ENCODE measurements at places on chromosomes 7 and 10.
A peak's percentile ranks its signal among the peaks of the same experiment; 100 is the strongest.

DNA sequence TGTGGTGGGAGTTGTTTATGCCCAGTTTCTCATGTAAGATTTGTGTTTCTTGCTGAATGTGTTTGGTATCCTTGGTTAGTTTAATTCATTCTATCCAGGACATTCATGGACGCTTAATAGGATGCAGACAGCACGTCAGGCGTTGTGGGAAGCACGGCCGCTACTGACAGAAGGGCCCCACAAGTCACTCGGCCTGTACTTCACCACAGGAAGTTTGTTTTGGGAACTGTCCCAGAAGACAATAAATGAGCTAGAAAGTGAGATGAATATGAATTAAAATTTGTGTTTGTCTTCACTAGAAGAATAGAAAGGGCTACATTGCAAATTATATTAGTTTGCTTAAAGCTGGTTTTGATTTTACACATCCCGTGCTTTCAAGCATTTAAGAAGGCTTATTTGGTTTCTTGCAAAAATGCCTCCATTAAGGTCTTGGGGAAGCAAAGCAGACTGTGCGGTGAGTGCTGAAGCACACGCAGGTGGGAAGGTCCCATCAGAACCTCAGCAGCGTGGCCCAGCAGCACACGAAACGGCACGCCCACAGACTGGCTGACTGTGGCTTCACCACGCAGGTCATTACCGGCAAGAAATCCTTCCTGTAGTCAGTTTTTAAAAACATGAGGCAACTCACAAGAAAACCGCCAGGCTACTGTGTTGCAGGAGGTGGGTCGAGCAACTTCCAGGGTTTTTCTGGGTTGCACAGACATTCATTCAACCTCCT, 74.1 kb downstream of the VIPR2 start:
- H3K36me3 ChIP-seq, result no peaks in the 10 kb centered on the region
- H3K27me3 ChIP-seq, result no peaks in the 10 kb centered on the region
- H3K4me1 ChIP-seq, result no peaks in the 10 kb centered on the region
- no peak for DNase-seq
- H3K4me3 ChIP-seq, result no peak overlapping the region

- no peak overlapping the region for H3K27ac ChIP-seq
- no peak overlapping the region for H3K4me3 ChIP-seq
- no peaks in the 10 kb centered on the region for H3K4me1 ChIP-seq
- H3K36me3 ChIP-seq, result no peaks in the 10 kb centered on the region
Measured at GRCh38 chr10:65602182-65602865, 1323.5 kb upstream of the LRRTM3 start.

- H3K4me3 ChIP-seq, result no peak overlapping the region
- peak; percentile 91 for DNase-seq
- no peaks in the 10 kb centered on the region for H3K36me3 ChIP-seq
- H3K27ac ChIP-seq, result no peak overlapping the region
Measured at GRCh38 chr7:22488643-22489462, 11.1 kb downstream of the STEAP1B start.

DNA sequence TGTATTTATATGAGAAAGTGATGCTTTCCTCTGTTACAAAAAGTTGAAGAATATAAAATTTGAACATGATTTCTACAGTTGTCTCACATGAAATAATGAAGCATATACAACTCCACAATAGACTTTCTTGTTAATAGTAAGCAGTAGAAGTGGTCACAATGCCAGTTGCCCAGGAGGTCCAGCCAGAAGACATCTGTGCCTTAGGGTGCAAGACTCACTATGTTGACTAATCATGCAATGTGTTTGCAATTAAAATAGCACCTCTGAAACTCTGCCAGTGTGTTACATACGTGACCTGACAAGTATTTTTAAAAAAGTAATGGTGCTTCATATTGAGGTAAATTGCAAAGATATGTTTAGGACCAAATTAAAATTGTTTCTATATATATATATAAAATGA, 547.2 kb downstream of the ETV1 start:
- H3K4me1 ChIP-seq, result no peaks in the 10 kb centered on the region
- no peak overlapping the region for H3K27ac ChIP-seq
- DNase-seq, result no peak
- no peaks in the 10 kb centered on the region for H3K36me3 ChIP-seq
- H3K27me3 ChIP-seq, result no peaks in the 10 kb centered on the region

DNA sequence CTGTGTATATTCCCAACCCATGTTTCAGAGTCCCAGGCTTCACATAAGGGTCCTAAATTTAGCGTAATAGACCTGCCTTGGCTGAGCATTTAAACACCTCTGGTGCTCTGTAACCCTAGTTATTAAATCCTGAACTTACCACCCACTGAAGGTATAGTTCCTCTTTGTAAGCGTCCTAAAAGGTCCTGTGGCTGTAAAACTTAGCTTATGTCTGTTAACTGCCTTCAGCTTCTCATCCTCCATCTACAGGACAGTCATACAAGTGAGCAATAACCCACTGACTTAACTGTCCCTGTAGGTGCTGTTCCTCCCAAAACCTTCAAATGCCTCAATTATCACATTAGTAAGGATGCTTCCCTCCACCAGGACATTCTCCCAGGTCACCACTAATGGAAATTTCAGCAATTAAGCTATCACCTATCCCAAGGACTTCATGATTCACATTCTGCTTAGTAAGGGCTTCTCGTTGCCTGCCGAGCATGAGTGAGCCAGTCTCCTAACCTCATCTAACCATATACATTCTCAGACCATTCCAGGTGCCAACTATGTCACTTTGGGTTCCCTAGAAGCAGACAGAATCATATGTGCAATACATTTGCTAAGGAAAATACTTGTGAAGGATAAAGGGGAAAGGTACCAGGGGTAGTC, 55.8 kb downstream of the CASD1 start:
- H3K4me1 ChIP-seq, result no peaks in the 10 kb centered on the region
- no peaks in the 10 kb centered on the region for H3K36me3 ChIP-seq
- H3K27ac ChIP-seq, result no peak overlapping the region
- no peak overlapping the region for H3K4me3 ChIP-seq
- H3K27me3 ChIP-seq, result no peaks in the 10 kb centered on the region
- DNase-seq, result no peak

GRCh38 chr10:21888959-21889358, 114.6 kb downstream of the DNAJC1 start:
- H3K27me3 ChIP-seq, result no peaks in the 10 kb centered on the region
- no peaks in the 10 kb centered on the region for H3K4me1 ChIP-seq
- no peak overlapping the region for H3K27ac ChIP-seq
- no peak for DNase-seq
- H3K4me3 ChIP-seq, result no peak overlapping the region

DNA sequence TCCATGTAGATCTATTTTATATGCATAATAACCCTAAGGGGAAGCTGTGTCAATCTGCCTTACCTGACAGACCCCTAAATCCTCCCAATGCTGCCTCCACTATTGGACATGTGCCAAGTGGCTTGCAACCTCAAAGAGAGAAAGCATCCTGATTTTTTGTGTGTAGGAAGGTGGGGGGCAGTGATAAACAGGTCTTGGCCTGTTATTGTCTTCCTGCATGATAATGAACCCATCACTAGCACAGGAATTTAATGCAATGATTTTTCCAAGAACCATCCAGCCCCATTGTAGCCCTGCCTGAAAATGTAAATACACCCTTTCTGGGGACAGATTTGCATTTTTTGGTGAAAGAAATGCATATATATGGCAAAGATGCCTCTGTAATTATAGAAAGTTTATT, 850.2 kb downstream of the LRMDA start:
- no peaks in the 10 kb centered on the region for H3K36me3 ChIP-seq
- peaks cover 8% of the 10 kb centered on the region for H3K4me1 ChIP-seq
- H3K27ac ChIP-seq, result no peak overlapping the region
- DNase-seq, result no peak
- H3K4me3 ChIP-seq, result no peak overlapping the region
- H3K27me3 ChIP-seq, result no peaks in the 10 kb centered on the region

DNA sequence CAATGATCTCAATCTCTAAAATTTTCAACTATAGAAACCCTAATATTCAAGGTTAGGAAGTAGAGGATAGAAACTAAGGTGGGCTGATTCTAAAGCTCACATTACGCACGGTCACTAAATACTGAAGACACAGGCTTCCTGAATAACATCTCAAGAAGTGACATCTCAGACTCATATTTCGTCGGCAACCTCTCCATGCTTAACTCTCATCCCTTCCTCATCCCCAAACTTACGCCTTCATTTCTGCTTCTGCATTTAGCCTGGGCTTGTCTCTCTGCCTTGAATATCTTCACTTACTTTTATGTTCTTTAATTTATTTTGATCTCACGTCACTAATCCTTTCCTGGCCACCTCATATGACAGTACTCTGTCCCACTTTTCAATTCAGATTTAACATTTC, 9.2 kb downstream of the PGAM1 start:
- no peak overlapping the region for H3K4me3 ChIP-seq
- peak overlapping the region; percentile 55 for H3K27ac ChIP-seq
- no peaks in the 10 kb centered on the region for H3K27me3 ChIP-seq
- H3K4me1 ChIP-seq, result no peaks in the 10 kb centered on the region
- H3K36me3 ChIP-seq, result peaks cover 53% of the 10 kb centered on the region
- DNase-seq, result no peak

DNA sequence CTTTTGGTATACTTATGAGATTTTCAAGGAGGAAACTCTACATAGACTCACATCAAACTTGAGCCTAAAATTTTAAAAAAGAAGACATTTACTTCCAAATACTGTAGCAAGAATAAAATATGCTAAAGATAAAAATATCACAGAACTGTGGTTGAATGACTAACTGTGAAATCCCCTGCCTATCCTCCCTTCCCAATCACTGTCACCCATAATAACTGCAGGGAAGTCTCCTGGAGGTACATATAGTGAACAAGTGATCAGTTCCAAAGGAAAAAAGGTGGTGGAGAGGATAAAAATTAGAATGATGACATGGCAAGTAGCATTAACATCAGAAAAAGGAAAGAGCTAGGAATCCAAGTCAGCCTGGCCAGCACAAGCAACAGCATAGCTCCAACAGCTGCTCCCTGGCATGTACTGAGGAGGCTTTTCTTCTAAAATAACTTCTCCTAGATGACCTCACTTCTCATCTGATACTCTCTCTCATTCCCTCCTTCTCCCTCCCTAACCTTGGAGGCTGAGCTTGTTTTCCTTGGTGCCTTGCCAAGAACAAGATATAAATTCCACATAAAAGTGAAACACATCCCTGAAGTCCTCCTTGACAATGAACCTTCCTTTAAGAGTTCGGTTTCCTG, 124.0 kb downstream of the IQUB start:
- no peak overlapping the region for H3K27ac ChIP-seq
- no peaks in the 10 kb centered on the region for H3K27me3 ChIP-seq
- no peak overlapping the region for H3K4me3 ChIP-seq
- H3K4me1 ChIP-seq, result 0 out of 2 replicates have a peak, but pooled peaks cover 3% of the 10 kb centered on the region
- H3K36me3 ChIP-seq, result no peaks in the 10 kb centered on the region
- no peak for DNase-seq

- peak overlapping the region; percentile 63 for H3K4me3 ChIP-seq
- DNase-seq, result no peak
- H3K4me1 ChIP-seq, result peaks cover 46% of the 10 kb centered on the region
- H3K36me3 ChIP-seq, result no peaks in the 10 kb centered on the region
- H3K27me3 ChIP-seq, result peaks cover 18% of the 10 kb centered on the region
- H3K27ac ChIP-seq, result no peak overlapping the region
Measured at GRCh38 chr7:101816595-101817470, 593 bp upstream of the CUX1 start.

- H3K27me3 ChIP-seq, result no peaks in the 10 kb centered on the region
- peaks cover 21% of the 10 kb centered on the region for H3K4me1 ChIP-seq
- no peaks in the 10 kb centered on the region for H3K36me3 ChIP-seq
- H3K4me3 ChIP-seq, result no peak overlapping the region
- no peak for DNase-seq
Measured at GRCh38 chr10:97075961-97076525, 109.7 kb downstream of the SLIT1 start.

DNA sequence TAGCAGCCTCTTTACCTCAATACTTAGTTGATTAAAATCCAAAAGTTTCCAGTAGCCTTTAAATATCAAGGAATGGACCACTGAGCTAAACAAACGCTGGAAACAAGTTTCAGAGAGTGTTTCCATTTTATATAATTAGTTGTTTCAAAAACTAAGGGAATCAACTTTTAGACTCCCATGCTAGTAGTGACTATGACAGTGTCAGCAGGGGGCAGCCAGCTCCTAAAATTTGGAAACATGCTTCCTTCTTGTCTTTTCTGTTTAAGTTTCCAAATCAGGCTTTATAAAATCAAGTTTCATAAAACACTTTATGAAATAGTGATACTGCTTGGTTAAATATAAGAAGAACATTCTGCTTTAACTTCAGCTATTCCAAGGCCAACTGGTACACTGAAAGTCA, 138.2 kb upstream of the TMEM229A start:
- H3K4me1 ChIP-seq, result no peaks in the 10 kb centered on the region
- H3K36me3 ChIP-seq, result no peaks in the 10 kb centered on the region
- no peaks in the 10 kb centered on the region for H3K27me3 ChIP-seq
- no peak overlapping the region for H3K4me3 ChIP-seq
- no peak overlapping the region for H3K27ac ChIP-seq

DNA sequence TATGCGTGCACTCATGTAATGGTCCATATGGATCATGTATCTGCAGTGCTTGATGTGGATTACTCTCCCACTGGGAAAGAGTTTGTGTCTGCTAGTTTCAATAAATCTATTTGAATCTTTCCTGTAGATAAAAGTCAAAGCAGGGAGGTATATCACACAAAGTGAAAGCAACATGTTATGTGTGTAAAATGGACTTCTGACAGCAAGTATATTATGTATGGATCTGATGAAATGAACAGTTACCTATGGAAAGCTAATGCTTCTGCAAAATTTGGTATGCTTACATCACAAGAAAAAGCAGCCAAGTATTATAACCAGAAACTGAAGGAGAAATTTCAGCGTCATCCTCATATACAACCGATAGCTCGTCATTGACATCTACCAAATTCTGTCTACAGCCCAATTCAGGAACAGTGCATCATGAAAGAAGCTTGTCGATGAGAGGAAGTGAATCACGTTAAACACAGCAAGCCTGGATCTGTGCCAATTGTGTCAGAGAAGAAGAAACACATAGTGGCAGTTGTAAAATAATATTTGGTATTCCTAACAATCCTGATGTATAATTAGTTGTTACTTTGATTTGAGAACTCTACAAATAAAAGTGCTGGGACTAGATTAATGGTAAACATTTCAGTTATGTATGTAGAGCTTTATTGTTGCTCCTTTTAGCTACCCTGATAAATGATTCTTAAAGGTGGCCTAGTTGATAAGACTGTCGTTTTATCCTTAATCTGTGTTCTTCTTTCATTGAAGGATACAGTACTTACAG, 14.2 kb upstream of the SYPL1 start:
- H3K4me3 ChIP-seq, result no peak overlapping the region
- H3K27me3 ChIP-seq, result no peaks in the 10 kb centered on the region
- no peak for DNase-seq
- H3K27ac ChIP-seq, result no peak overlapping the region
- peaks cover 4% of the 10 kb centered on the region for H3K4me1 ChIP-seq
- H3K36me3 ChIP-seq, result no peaks in the 10 kb centered on the region

GRCh38 chr10:94299417-94299816, 63.3 kb downstream of the NOC3L start:
- no peak for DNase-seq
- no peaks in the 10 kb centered on the region for H3K27me3 ChIP-seq
- no peaks in the 10 kb centered on the region for H3K4me1 ChIP-seq
- H3K4me3 ChIP-seq, result no peak overlapping the region
- no peaks in the 10 kb centered on the region for H3K36me3 ChIP-seq

- no peak for DNase-seq
- H3K27ac ChIP-seq, result no peak overlapping the region
- H3K36me3 ChIP-seq, result peaks cover 5% of the 10 kb centered on the region
- H3K4me3 ChIP-seq, result no peak overlapping the region
Measured at GRCh38 chr10:122839505-122839904, 6.2 kb downstream of the CUZD1 start.

All from GM23338 (cell line).